ENCODE measurements at places on chromosomes 13 and 19.

- DNase-seq = no peak
These were observed 100.0 kb upstream of the SOX1 start for GRCh38 chr13:111966933-111967332.

DNA sequence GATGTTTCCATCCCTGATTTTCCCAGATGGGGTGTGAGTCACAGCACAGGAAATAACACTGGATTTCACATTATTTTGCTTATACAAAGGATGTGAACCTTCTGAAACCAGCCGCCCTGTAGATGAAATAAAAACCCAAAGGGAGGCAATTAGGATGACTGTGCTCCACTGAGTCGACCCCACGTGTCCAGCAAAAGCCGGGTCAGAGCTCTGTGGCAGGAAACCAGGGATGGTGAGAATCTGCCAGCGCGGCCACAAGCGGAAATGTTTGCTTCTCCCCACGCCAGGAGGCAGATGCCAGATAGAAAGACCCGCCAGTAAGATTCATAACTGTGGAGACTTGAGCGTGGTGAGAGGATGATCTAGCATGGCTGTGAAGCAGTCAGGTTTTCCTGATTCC, 764.4 kb downstream of the LIG4 start:
- DNase-seq = no peak

DNA sequence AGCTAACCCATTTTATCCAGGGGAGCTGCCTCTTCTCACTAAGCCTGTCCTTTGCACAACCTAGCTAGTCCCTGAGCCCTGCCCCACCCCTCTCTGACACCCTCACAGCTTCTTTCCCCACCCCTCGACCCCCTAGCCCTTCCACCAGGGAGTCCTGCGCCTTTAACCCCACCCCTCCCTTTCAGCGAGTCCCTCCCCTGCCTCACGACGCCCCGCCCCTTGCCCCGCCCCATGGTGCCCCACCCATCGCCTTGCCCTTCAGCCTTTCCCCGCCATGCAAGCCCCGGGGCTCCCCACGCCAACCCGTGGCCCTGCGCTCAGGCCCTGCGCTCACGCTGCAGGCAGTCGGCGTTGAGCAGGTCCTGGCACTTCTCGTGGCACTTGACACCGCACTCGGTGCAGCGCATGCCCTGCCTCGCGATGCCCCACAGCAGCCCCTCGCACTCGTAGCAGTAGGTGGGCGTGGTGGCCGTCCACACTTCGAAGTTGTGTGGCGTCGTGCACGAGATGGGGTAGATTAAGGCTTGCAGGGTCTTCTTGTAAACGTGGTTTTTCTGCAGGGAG, 40.0 kb downstream of the UNC13A start:
- no peak for DNase-seq

GRCh38 chr13:26590951-26591350, 33.5 kb downstream of the WASF3 start:
- DNase-seq = no peak

DNA sequence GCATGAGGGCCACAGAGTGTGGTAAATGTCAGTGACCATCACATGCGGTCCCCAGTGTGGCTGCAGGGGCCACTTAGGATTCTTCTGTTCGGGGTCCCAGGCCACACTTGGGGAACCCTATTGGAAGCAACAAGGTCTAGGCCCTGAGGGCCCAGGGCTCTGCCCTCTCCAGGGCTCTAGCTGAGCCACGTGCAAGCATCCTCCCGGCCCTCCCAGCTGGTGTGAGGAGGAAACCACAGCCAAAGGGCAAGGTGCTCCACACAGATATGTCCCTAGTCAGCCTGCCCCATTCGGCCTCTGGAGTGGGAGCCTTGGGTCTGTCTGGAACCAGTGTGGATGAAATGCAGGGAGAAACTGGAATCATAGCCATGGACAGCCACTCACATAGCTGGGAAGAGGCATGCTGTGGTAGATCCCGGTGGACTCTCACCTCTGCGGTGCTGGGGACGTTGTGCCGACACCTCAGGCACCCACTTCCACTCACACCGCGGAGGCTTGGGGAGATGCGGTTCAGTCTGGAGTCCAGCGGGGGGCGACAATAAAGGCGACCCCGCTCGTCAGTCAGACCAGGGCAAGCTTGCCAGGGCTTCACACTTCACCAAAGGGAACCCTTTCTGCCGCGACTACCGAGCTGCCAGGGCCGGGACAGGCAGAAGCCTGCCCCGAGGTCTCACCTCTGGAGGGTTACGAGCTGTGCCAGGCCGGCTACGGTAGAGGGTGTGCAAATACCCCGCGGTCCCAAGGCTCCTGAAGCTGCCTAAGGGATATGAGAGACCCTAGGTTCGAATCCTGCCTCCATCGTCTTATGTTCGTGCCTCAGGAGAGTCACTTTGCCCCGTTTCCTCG, 4.3 kb upstream of the ZNF497 start:
- DNase-seq = no peak

- DNase-seq = no peak
These were observed 40.8 kb upstream of the RFXAP start for GRCh38 chr13:36778083-36778671.

DNA sequence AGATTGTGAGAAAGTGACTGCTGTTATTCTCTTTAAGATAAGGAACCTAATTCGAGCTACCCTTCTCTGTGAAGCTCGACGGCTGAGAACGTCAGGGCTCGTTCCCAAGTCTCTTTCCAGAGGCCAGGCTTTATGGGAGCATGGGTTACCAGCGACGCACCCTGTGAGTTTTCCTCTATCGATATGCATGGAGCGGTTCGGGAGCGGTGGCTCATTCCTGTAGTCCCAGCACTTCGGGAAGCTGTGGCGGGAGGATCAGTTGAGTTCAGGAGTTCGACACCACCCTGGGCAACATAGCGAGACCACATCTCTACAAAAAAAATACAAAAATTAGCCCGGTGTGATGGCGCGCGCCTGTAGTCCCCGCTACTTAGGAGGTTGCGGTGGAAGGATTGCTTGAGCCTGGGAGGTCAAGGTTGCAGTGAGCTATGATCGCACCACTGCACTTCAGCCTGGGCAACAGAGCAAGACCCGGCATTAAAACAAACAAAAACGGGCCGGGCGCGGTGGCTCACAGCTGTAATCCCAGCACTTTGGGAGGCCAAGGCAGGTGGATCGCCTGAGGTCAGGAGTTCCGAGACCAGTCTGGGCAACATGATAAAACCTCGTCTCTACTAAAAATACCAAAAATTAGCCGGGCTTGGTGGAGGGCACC, 681 bp upstream of the ZNF606 start:
- no peak for DNase-seq

DNA sequence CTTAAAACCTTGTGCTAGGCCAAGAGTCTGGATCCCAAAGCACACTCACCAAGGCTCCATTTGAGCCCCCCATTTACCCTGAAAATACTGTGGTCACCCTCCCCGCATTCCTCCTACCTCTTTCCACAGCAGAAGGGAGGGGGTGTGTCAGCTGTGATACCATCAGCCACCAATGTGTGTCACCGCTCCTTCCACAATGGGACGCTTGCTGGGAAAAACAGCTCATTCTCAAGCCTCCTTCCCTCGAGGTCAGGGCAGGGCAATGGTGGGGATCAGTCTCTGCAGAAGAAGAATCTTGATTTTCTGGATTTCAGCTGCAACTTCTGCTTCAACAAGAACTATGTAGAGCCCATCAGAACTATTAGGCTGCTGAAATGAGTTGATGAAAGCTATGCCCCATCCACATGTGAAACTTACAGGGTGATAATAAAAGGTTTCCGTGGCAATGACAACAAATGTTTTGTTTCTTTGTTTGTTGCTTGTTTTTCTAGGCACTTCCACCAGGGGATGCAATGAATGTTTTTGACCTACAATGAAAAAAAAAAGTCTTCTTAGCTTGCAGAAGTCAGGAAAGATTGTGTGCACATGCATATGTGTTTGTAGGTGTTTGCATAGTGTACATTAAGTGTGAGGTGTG, 26.4 kb upstream of the ZNF507 start:
- peak; percentile 53 for DNase-seq

GRCh38 chr19:7509625-7510024, 6.3 kb upstream of the ZNF358 start:
- peak; percentile 33 for DNase-seq

- peak; percentile 40 for DNase-seq
These were observed 2.0 kb upstream of the KLF12 start for GRCh38 chr13:74136084-74136658.

DNA sequence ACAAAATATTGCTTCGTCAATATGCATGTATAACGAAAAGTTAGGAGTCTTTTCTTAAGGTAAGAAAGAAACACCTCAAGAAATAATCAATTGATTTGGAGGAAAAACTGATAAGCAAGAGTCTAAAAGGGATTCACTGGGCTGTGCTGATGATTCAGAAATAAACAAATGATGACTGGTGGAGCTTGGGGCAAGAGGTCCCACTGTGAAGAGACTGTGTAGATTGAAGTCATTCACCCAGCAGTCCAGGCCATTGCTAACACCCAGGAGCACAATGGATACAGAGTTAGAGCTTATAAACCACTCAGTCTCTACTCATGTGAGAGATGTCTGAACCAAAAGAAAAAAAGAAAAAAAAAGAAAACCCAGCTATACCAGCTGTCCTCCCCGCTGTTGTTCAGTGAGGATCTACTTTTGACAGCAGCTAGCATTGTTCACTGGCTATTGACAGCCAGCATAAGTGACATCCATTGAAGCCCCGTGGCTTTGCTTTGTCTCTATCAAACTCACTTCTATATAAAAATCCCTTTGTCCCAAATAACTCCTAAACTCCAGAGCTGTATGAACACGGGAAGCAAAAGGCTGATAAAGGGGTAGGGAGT, 255.5 kb downstream of the KCTD12 start:
- DNase-seq = no peak

DNA sequence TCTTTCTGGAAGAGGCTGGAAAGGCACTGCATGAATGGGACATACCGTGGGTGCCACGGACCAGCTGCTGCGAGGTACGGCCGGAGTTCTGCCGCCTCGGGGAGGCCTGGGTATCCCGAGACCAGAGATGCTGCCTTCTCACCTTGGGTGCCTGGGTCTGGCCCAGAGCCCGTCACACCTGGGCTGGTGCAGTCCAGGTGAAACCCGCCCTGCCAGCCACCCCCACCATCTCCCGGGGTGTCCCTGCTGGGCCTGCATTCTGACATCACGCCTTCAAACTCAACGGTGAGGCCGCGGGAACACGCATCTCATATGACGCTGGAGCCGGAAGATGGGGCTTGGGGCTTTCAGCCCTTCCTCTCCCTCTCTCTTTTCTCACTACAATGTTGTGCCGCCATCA, 98.0 kb downstream of the GADD45B start:
- no peak for DNase-seq

- DNase-seq = no peak
These were observed 57.9 kb downstream of the RXFP2 start for GRCh38 chr13:31797154-31797775.

DNA sequence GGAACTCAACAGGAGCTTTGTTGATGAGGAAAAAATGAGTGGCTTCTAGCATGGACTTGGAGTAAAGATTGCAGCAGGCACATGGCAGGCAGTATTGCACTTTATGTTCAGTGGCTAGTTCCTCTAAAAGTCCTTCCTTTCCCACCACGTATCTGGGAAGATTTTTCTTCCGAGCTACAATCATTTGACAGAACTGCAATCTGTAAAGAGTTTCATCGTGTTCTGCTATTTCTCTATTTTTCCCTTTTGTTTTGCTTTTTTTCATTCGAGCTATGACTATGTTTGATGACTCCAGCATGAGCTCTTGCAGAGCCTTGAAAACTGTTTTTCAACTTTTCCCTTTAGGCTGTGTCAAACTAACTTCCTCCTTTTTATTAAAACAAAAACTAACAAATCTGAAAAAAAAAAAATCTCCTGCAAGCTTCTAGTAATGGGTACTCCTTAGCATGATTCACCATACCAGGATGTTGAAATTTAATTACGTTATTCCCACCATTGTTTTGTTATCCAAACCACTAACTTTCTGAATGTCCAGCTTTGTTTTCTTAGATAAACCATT, 12.3 kb downstream of the CLDN10 start:
- no peak for DNase-seq

GRCh38 chr19:15995536-15995935, 46.7 kb downstream of the OR10H4 start:
- no peak for DNase-seq

DNA sequence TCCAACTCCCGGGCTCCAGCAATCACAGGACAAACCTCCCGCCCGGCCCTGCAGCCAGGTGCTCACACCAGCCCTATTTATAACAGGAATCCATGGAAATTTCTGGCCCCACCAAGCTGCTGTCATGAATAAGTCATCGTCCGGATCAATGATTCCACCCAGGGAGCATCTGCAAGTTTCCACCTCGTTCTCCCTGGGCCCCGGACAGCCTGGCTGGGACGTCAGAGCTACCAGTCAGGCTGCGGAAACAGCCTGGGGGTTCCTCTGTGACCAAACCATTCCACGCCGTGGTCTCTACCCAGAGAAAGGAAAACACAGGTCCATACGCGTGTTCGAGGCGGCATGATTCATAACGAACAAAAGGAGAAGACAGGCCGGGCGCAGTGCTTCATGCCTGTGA, 20.7 kb upstream of the PTBP1 start:
- no peak for DNase-seq

- DNase-seq = peak; percentile 94
These were observed 19.7 kb upstream of the EDDM13 start for GRCh38 chr19:56252699-56253422.

DNA sequence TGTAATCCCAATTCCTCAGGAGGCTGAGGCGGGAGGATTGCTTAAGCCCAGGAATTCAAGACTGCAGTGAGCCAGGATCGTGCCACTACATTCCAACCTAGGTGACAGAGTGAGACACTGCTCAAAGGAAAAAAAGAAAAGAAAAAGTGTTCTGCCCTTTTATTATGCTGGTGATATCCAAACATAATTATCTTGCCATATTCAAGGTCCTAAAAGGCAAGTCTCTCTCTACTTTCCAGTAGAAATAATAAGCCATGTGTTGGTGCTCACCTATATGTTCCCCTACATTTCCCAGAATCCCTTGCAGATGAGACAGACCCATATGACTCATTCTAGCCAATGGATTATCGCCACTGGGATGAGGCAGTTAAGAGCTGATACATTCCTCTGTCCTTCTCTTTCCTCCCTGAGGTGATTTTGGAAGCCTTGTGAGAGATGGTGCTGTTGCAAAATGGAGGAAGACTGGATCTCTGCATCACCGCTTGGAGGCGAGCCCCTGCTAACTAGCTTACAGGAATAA, 58.3 kb upstream of the MRI1 start:
- DNase-seq = no peak

DNA sequence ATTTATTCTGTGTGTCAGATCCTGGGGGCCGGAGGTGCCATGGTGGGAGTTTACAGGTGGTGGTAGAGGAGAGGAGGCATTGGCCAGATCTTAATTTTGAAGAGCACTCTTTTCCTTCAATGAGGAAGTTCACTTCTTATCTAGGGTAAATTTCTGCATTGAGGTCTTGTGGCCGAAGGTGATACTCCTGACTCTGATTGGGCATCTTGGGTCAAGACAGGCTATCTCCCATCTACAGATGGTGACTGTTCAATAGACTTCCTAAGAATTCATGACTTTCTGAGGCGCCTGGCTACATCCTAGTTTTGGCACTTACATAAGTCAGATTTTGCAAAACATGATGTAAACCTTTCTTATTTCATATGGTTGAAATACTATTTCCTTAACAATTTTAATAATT, 135.2 kb downstream of the SUCLA2 start:
- no peak for DNase-seq
